ENCODE measurements at places on chromosomes 1 and 21. TPM values are rescaled to one million over a fixed set of nuclear protein-coding genes. Genes with fewer than 3 reads are reported as not detected.

- DNase-seq: no peak
Measured at GRCh38 chr1:85118751-85119150, 70.5 kb upstream of the MCOLN3 start.

The ZNF697 gene
- 14.8 TPM for total RNA-seq

The MROH9 gene
- total RNA-seq: not detected

The LCE3E gene
- total RNA-seq: not detected

- DNase-seq: no peak
Measured at GRCh38 chr1:182720463-182720862, 36.1 kb upstream of the RGS8 start.

- DNase-seq: no peak
Measured at GRCh38 chr1:70462611-70463010, 51.5 kb downstream of the CTH start.

DNA sequence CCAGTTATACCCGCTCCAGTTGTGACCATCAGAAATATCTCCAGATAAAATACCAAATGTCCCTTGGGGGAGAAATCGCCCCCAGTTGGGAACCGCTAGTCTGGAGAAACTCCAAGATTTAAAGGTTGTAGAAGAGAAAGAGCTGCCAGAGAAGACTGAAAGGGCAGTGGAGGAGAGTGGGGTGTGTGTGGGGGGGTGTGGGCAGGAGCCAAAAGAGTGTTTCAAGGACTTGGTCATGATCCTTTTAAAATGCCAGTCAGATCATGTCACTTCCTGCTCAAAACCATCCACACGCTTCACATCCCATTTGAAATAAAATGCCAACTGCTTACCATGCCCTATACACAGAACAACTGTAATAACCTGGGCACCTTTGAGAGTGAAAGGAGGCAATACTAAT is 3.4 kb upstream of the HEYL start:
- DNase-seq: no peak

The S1PR1 gene
- 125 TPM for total RNA-seq

- DNase-seq: no peak
Measured at GRCh38 chr1:167864392-167865032, 49.4 kb downstream of the ADCY10 start.

Data from right atrium auricular region (tissue), 2 donors.